ENCODE measurements at places on chromosomes 7 and 10.

- no peak for DNase-seq
Measured at GRCh38 chr7:46213154-46213537, 292.1 kb upstream of the IGFBP3 start.

DNA sequence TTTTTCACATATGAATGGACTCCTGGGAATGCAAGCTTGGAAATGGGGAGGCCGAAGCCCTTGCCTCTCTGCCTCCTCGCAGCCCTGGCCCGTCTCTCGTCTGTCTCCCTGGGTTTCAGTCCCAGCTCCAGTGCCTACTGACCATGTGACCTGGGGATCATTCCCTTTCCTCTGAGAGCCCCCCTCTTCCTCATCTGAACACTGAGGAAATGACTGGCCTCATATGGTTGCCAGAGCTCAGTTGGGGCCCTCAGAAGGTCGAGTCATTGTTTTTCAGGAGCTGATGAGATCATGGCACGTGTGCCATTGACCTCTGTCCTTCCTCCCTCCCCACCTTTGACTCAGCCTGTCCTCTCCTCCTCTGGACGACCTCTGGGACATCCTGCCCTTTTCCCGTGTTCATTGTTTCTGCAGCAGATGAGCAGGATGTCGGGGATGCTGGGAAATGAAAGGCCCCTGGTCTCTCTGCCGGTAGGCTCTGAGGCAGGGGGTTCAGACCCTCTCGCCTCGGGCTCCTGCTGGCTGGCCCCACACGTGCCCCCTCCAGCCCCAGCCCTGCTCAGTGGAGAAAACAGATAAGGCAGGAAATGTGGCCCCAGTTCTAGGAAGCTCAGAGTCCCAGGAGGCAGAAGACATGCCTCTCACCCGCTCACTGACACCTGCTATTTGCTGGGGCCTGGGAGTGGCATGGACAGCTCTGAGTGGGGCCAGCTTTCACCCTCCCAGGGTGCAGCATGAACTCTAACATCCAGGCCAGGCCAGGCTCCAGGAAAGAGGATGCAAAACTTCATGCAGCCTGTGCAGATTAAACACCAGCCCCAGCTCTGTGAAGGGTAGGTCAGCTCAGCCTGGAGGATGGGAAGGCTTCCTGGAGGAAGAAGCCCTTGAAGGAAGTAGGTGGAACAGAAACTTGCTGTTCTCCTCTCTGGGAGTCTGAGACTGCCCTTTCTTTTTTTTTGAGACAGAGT lies 8.3 kb upstream of the PPP1R35 start:
- DNase-seq, result no peak

DNA sequence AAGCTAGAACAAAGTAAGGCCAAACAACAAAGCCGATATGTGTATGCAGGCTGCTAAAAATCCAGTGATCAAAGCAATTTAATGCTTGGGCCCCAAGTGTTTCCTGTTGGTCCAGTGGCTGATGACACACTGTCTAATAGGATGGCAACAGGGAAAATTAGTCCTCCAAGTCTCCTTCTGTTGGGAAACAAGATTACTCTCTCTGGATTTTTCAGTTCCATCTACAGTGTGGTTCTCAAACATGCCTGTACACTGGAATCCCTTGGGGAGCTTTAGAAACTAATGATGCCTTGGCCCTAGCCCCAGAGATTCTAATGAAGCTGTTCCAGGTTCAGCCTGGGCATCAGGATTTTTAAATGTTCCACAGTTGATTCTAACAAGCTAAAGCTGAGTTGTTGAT lies 198.7 kb downstream of the AHR start:
- DNase-seq, result no peak

DNA sequence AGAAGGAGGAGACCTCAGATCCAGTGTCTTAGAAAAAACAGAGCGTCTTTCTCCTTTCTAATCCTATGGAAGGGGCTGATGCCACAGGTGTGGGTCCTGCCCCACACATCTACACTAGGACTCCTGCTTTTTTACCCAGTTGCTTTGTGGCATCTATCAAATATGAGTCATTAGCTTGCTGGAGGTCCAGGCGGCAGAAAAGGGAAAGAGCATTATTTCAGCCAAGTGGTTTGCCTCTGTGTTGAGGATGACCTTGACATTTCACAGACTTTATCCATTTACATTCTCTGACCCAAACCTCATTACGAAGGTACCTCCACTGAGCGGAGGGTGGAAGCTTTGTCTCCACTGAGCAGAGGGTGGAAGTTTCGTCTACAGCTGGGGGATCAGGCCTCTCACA lies 308.4 kb upstream of the KLF6 start:
- DNase-seq, result no peak

DNA sequence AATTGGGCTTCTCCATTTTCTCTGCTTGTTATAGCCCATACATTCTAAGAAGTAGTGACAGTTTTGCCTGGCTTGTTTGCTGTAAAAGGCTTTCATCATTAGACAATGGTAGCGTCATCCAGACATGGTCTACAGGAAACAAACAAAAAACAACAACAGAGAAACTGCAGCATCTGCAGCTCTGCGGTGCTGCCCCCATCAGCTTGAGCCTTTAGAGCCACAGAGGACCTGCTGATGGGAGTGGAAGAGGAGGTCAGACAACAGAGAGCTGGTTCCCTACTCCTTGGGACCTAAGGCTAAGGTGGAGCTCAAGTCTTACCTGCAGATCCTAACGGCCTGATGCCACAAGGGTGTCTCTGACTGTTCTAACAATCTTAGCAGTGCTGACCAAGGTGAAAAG lies 3.1 kb downstream of the INA start:
- no peak for DNase-seq

DNA sequence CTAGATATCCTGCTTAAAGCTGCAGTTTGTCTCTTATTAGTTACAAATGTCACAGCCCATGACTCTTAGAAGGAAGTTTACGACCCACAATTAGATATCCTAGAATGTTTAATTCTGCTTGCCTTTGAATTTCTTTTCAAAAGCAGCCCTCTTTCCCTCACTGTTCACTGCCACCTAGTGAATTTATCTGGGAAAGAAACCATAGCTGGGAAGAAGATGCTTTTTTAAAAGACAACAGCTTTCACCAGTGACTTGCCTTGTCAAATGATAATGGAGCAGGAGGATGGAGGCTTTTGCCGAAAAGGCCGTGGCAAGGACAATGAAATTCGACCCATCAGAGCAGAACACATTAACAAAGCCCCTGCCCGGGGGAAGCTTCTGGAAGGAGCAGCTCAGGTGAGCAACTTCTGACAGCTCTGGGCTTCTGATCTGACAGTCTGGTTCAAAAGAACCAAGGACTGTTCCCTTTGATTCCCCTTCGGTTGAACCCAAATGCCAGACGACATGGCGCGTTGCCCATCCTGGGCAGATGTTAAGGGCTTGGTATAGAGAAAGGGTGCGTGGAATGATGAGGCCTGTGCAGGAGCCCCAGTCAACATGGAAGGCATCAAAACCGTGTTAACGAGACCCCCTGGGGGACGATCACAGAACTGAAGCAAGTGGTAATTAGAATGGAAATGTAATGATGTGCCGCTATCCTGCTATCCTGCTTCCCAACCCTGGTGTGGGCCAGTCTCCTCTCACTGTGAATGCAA lies 236.8 kb downstream of the FRMD4A start:
- DNase-seq, result no peak

DNA sequence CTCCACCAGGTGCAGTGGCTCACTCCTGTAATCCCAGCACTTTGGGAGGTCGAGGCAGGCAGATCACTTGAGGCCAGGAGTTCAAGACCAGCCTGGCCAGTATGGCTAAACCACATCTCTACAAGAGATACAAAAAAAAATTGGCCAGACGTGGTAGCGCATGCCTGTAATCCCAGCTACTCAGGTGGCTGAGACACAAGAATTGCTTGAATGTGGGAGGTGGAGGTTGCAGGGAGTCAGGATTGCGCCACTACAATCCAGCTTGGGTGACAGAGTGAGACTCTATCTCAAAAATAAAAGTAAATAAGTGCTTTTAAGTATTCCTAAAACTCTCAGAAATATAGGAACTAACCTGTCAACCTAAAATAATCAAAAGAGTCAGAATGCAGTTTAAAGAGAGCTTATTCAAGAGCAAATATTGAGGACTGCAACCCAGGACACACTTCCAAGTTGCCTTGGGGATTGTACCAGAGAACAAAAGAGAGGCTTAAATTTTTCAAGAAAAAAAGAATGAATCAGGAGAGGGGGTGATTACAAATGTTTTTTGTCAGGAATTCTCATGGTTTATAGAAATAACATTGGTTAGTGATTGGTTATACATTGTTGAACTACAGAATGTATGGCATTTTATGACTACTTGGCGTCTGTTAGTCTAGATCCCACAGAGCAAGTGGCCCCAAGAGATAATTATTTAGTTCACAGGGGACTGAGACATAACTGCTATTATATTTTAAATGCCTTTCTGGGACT lies 33.2 kb upstream of the PPP1R9A start:
- no peak for DNase-seq

DNA sequence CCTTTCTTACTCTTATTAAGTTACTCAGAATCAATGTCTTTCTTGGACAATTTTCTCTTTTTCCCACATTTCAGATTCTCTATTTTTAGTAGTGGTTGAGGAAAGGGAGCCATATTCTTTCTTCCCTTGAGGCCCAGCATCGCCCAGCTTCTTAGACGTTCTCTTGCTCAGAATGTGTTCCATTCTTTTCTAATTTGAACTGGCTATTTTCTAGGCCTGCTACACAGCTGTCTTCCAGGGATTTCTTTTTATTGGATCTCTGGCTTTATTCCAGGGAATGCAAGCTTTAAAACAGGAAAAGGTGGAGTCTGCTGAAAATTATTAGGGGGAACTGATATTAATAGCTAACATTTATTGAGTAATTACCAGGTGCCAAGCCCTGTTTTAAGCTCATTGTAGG lies 58.3 kb downstream of the WIPF3 start:
- no peak for DNase-seq

DNA sequence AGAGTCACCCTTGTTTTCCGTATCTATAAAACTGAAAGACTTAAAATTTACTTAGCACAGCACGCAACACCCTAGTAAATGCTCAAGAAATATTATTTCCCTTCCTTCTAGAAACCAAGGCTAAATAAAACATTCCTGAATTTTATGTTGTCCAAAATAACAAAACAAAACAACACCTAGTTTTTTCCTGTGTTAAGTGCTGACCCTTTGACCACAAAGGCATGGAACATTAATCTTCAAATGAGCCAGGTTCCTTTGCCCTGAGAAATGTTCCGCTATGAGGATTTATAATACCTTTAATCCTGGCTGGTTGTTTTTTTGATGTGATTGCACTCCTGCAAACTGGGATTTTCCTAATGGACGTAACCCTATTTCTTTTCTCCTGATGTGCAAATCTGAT lies 29.0 kb upstream of the DGKI start:
- no peak for DNase-seq

DNA sequence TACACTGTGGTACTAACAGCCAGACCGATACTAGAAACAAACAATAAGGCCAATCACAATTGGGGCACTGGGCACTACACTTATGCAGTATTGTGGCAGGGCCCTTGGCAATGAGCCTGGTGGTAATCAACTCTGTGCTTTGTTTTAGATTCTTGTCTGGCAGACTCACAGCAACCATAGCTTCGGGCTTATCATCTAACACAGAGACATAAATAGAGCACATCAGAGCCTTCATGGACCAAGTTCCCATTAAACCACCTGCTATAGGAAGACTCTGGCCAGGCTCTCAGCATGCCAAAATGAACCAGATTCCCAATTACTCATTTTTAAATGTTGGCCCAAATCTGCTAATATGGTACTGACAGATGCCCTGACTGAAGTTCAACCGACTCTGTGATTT lies 218.6 kb downstream of the DGKI start:
- no peak for DNase-seq

DNA sequence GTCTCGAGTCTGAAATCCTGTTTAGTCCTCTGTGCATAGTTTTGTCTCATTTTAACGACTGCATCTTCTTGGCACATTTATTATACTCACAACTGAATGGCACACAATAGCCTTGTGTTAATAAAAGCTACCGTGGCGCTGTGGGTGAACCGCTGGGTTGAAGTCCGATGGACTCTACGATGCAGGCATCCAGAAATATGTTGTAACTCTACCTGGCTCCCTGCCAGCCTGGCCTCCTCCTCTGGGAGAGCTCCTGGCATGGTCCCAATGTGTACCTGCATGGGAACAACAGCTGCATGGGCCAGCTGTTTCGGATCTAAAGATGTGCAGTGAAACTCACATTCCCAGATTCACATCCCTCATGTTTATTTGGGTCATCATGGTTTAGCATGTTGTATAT lies 3.7 kb upstream of the DPYSL4 start:
- no peak for DNase-seq

GRCh38 chr10:129972966-129973673 lies 9.0 kb upstream of the EBF3 start:
- no peak for DNase-seq

DNA sequence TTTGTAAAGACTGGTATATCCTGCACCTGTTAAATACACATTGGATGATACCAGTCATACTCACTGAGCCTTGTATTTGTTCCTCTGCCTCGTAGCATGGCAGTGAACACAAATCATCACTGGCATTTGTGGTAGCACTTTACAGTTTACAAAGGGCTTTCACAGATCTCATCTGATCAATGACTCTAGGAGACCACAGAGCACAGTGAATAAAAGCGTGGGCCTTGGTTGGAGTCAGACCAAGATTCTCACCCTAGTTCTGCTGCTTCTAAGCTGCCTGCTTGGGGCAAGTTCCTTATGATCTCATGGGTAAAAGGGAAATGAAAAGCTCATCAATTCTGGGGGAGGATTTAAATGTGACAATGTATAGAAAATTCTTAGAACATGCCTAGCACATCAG lies 129.9 kb upstream of the AGK start:
- DNase-seq, result no peak

DNA sequence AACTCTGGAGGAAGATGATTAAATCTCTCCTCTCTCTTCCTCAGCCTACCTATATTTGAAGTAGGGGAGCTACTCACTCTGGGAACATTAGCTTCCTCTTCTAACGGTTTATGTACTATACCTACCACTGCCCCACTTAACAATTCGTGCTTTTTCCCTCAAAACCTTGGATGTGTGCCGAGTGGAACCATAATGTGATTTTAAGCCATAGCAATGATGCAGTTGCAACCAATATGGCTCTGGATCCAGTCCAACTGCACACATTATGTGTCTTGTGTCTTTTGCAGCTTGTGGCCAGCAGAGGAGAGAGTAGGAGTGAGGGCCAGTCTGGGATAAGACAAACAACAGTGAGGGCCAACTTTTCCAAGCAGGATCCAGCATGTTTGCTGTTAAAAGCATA lies 170.7 kb downstream of the GATA3 start:
- DNase-seq, result no peak

All from activated CD8-positive, alpha-beta memory T cell treated with anti-CD3 and anti-CD28 coated beads for 1 hour (primary cell).